ENCODE measurements at places on chromosomes 5 and 9.

DNA sequence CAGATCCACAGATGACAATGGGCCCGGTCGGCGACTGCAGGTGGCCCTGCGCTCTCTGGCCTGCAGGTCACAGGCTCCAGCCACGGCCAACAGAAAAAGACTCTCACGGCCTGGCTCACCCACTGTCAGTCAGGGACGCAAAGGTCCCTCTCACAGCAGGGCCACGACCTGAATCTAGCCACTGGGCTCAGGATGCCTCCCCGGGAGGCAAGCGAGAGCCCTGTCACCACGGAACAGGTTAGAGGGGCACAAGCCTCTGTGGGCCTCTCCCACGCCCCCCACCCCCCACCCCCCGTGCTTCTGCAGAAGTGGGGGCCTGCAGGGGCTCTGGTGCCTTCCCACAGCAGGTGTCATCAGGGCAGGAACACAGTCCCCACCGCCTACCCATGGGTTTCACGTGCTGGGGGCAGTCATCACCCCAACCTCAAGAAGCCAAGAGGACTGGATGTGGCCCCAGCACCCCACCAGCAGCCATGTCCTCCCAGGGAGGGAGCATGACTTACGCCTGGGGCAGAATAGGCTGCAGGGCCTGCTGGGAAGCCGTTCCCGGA lies 17.3 kb upstream of the EGFL7 start:
- no peak for DNase-seq

- peak; percentile 43 for DNase-seq
Measured at GRCh38 chr5:108382784-108383330, 959 bp upstream of the FBXL17 start.

GRCh38 chr5:33049298-33049697 lies 338.2 kb downstream of the NPR3 start:
- DNase-seq = no peak

DNA sequence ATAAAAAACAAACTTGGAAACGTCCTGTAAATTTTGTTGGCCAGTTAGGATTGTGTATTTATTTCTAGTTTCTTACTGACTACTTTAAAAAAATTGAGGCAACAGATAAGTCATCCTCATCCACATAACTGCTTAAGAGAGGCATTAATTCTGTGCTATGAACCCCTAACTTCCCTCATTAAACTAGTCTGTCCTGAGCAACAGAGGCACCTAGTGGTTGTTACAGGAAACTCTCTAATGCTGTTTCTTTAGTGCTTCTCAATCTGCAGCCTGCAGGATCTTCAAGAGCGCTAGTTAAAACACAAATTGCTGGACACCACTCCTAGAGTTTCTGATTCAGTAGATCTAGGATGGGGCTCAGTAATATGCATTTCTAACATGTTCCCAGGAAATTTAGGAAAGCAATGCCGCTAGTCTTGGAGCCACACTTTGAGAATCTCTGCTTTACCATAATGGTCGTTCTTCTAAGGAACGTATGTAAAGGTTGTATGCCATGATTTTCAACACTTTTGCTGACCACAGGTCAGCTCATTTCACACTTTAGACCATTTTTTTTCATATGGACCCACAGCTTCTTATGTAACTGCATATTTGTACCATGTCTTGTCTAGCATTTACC lies 410.1 kb upstream of the SMARCA2 start:
- no peak for DNase-seq

GRCh38 chr5:138775034-138775433 lies 21.8 kb downstream of the CTNNA1 start:
- no peak for DNase-seq

DNA sequence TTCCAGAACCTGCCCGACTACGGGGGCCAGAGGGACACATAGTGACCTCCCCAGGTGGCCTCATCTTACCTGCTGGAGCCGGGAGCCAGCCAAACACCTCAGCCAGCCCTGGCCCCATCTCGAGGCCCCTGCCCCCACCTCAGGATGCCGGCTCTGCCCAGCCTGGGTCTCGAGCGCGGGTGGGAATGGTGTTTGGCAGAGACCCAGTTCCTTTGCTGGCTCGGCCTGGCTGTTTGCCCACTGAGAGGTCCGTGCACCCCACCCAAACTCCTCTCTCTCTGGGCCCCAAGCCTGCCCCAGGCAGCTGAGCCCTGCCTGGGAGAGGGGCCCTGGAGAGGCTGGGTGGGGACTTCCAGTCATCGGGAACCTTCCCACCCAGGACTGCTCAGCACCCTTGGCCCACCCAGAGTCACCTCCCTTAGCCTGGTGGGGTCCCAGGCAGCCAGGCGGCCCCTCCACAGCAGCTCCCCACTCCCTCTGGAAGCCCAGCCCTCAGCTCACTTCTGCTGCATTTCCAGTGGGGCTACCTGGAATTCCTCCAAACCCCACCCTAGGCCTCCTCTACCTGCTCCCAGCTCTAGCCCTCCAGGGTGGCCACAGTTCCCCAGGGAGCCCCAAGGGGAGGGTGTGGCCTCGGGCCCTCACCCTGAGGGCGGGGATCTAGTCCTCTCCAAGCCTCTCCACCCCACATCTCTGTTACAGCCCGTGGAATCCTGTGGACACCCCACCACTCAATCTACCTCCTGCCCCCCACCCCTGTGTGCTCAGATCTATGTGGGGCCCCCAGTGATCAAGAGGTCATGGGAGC lies 42.4 kb upstream of the UBAC1 start:
- DNase-seq = no peak

DNA sequence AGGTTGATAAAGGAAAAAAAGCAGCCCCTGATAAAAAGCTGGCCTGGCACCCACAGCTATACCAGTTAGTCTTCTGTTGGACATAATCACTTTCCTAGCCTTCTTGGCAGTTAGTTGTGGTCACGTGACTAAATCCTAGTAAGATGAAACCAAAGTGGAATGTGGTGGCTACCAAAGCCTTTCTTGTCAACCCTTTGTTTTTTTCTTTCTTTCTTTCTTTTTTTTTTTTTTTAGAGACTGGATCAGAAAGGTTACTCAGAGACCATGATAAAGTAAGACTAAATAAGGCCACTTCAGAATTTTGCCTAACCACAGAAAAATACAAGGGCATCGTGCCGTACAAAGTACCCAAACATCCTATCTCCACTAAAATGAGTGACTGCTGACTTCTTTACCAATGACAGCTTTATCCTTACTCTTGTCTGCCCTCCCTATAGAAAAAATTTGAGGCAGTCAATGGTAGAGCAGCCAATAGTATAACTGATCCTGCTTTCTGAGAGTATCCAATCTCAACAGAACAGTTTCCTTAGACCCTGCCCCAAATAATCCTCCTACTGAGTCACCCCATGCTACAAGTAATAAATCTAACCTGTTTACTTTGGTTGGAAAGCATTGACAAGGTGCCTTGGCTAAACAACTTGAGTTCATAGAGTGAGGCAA lies 14.2 kb upstream of the KIF27 start:
- no peak for DNase-seq

- no peak for DNase-seq
Measured at GRCh38 chr5:147565524-147565923, 55.7 kb upstream of the DPYSL3 start.

- DNase-seq = no peak
Measured at GRCh38 chr5:35313291-35313690, 83.0 kb upstream of the PRLR start.

DNA sequence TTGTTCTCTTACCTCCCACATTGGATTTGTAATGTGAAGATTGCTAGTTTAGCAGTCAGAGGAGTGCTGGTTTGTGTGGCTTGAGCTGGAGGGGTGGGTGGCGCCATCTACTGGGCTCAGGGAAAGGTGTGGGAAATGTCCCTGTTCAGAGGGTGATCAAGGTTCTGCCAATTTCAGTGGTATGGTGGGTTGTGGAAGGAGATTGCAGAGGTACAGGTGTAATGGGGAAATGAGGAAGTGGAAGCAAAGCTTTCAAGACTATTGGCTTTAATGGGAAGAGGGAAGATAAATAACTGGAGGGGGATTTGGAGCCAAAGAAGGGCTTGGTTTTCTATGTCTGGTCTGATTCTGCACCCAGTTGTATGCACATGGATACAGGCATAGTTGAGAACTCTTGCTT lies 76.4 kb downstream of the OSMR start:
- DNase-seq = peak; percentile 33

DNA sequence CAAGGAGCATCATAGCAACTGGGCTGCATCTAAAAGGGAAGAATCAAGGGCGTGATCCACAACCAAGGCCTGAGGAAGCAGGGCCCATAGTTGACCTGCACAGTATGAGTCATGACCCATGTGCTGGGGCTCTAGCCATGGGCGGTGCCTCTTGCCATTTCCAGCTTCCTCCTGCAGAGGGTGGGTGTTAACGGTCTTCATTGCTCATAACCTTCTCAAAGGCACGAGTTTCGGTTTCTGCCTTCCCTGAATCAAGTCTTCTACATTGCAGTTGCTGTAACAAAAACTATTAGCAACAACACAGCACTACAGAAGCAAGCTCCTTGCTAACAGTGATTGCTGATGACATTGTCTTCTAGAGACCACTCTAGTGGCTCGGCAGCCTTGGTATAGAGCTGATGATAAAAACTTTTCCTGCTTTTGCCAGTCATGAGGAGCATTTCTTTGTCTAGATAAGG lies 66.9 kb downstream of the CTSL start:
- peak; percentile 58 for DNase-seq

- DNase-seq = no peak
Measured at GRCh38 chr5:100188778-100189177, 346.4 kb upstream of the FAM174A start.

- peak; percentile 19 for DNase-seq
Measured at GRCh38 chr5:79736528-79737514, 47.2 kb downstream of the CMYA5 start.

DNA sequence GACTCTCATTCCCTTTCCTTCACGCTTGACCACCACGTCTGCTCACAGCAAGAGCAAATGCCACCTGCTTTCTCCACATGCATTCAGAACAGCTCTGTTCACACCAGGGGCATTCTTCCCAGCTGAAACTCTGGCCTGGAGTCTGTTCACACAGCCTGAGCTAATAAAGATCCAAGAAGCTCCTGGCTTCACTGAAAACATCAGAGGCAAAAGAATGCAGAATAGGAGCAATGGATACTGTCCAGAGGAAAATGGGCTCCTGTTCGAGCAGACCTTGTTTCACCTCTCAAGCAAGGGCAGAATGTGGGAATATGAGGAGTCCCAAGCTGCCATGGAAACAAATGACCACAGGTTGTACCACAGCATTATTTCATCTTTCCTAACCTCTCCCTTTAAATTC lies 402.7 kb upstream of the TNC start:
- no peak for DNase-seq

DNA sequence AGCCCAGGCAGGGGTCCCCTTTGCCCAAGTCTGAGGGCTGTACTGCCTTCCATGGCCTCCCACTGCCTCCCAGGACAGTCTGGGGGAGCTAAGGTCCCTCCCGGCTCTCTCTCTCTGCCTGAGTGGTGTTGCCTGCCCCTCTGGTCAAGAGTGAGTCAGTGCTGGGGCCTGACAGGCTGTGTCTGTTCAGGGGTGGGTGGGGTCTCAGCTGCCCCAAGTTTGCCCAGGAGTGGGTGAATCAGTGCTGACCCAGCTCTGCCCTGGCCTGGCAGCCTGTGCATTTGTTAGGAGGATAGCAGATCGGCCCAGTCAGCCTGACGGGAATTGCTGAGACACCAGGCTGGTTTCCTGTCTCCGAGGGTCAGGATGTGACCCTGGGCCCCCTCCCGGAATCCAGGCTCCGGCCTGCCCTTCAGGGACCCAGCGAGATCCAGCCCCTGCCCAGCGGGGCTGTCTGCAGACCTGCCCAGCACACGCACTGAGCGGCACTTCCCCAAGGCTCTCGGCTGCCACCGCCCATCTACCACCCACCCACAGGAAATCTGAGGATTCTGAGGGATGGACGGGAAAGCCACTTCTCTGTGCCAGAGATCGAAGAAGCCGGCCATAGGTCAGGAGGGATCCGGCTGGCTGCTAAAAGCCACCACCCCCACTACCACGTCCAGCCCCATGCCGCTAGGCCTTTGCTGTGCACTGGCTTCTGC lies 15.9 kb downstream of the ENG start:
- no peak for DNase-seq
